ENCODE measurements at places on chromosomes 1 and 21.

DNA sequence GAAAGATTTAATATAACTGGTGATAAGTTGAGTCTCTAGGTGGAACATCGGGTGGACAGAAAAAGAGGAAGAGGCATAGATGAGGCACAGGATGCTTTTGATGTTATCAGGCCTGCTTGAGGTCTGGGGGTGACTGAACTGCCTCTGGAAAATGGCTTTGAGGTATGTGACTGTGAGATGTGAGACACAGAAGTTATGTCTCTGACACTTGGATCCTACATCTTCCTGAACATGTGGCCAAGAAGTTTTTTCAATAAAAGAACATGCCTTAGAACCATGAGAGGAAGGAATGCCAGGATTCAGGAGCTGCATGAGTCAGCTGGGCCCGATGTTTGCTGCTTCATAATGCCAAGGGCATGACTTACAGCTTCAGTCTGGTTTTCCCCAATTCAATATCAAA, 11.5 kb upstream of the AIM2 start:
- DNase-seq, result no peak

DNA sequence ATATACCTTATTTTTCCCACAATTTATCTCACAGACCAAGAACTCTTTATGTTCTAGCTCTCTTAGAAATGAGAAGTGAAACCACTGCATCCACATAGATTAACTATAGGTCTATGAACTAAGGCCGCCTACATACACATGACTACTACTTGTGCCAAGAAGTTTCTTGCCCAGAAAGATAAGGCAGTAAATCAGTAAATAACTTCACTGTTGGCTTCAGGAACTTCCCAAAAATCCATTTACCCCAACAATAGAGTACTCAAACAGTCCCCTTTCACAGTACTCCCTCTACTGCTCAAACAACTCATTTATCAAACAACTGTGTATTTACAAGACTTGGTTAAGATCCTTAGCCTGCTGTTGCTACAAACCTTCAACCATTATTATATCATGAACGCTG, 96.5 kb downstream of the NME7 start:
- no peak for DNase-seq

- no peak for DNase-seq
Measured at GRCh38 chr1:4634793-4635406, 19.5 kb upstream of the AJAP1 start.

GRCh38 chr21:43723648-43724047, 4.7 kb downstream of the PDXK start:
- no peak for DNase-seq

DNA sequence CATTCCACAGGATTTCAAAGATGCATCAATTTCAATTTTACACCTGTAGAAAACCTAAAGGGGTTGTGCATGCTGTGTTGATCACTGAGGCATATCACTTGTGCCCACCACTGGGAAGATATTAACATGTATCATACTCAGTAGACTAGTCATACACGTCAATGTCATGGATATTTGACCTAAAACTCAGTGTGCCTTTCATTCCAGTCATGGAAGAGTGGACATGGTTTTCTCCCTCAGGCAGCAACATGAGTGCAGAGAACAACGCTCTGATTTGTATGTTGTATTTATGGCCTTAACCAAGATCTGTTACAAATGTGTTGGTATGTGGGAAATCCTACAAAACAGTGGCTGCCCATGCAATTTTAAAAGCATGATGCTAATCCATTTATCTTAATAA, 6.1 kb upstream of the C1orf53 start:
- DNase-seq, result no peak

GRCh38 chr1:222010306-222010705, 268.4 kb upstream of the DUSP10 start:
- DNase-seq, result no peak

DNA sequence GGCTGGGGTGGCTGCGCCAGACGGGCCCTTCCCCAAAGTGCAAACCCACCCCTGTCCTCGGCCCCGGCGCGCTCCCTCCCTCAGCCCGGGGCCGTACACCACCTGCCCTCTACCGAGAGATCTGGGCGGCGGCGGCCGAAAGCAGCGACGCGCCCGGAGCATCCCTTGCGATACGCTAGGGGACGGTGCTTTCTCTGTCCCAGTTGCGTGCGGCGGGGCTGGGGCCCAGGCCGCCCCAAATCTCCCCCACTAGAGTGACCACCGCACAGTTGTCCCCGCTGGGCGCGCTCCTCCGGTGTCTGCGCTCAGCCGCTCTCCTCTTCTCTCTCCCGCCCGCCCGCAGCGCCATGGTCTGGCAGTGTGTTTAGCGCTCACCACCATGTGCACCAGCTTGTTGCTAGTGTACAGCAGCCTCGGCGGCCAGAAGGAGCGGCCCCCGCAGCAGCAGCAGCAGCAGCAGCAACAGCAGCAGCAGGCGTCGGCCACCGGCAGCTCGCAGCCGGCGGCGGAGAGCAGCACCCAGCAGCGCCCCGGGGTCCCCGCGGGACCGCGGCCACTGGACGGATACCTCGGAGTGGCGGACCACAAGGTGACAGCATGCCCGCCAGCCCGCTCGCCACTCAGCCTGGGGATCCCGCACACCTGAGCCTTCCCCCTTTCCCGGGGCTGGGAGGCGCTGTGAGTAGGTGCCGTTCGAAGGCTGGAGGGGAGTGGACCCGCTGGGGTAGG, 1.0 kb downstream of the ST6GALNAC5 start:
- no peak for DNase-seq

GRCh38 chr21:36904093-36904666, 62.3 kb downstream of the HLCS start:
- DNase-seq, result no peak

- DNase-seq, result no peak
Measured at GRCh38 chr21:17854745-17855144, 35.6 kb upstream of the C21orf91 start.

GRCh38 chr1:1082239-1082775, 8.2 kb upstream of the RNF223 start:
- no peak for DNase-seq

- no peak for DNase-seq
Measured at GRCh38 chr1:12666141-12666735, 22.4 kb downstream of the AADACL4 start.

GRCh38 chr1:86119214-86119764, 37.3 kb downstream of the COL24A1 start:
- no peak for DNase-seq

All from CD4-positive, alpha-beta T cell treated with Interleukin-4 for 1 hour (primary cell).